AG04449 (cell line): ENCODE measurements at places on chromosomes 6 and 20.
A peak's percentile ranks its signal among the peaks of the same experiment; 100 is the strongest.

DNA sequence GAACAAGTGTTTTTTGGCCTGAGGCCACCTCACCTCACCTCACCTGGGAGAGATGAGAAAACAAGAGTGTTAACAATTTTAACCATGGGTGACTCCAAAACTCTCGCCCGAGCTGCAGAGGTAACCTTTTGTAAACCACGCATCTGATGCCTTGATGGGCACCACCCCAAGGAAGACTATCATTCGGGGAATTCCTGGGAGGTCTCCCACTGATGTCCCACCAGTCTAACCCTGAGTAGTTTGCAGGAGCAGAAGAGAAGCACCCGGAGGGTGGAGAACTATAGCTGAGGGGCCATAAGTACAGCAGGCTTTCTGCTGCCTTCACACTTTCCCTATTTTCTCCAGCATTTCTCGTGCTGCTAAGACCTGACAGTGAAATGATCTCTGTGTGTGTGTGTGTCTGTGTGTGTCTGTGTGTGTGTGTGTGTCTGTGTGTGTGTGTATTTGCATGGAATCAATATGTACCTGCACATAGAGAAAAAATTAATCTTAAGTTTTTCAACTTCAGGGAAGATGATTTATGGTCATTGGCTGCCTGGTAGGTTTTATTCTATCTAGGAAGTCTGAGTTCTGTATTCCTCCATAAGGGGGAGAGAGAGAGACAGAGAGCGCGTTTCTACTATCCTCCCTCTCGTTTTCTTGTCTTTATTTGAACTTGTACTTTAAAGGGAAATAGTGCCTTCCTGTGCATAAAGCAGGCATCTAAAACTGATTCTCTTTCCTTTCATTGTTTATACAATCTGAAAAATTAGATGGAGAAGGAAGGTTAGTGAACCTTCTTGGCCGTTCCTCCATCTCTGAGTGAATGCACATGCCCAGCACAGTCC, 75.8 kb downstream of the CAP2 start:
- DNase-seq = no peak

GRCh38 chr6:46097366-46097765, 32.4 kb upstream of the ENPP4 start:
- no peak for DNase-seq

DNA sequence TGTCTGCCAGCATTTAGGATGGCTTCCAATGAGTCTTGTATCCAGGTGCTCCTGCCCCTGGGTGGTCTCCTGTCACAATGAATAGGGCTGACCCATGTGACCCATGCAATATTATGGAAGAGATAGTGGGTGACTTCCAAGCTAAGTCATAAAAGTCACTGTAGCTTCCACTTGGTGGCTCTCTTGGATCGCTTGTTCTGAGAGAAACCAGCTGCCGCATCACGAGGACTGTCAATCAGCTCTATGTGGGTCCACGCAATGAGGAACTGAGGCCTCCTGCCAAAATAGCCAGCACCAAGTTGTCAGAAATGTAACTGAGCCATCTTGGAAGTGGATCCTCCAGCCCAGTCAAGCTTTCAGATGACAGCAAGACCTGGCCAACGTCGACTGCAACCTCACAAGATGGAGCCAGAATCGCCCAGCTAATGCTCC, 14.9 kb upstream of the MATN4 start:
- DNase-seq = no peak

DNA sequence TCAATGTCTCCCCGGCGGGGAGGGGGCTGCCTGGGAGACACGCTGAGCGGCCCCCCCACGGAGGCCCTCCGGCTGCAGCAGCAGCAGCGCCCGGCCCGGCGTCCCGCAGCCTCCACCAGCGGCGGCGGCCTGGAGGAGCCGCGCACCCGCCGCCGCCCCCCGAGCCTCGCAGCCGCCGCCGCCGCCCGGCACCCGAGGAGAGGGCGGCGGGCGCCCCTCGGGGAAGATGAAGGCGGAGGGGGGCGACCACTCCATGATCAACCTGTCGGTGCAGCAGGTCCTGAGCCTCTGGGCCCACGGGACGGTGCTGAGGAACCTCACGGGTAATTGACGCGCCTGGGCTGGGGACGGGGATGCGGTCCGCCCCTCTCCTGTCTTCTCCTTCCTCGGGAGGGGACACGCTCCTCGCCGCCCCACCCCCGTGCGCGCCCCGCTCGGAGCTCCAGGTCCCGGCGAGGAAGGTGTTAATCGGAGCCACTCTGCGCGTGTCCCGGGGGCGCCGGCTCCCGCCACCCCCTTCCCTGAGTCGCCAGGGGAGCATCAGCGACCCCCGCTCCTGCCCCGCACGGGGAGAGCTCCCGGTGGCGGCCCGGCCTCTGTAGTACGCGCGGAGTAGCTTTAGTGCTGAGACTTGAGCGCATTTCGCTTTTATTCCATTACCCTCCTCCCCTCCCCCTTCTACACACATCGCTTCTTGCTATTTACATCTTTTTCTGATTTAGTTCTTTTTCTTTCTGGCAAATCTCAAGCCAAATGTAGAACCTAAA, 686 bp downstream of the TMEM170B start:
- DNase-seq = no peak

DNA sequence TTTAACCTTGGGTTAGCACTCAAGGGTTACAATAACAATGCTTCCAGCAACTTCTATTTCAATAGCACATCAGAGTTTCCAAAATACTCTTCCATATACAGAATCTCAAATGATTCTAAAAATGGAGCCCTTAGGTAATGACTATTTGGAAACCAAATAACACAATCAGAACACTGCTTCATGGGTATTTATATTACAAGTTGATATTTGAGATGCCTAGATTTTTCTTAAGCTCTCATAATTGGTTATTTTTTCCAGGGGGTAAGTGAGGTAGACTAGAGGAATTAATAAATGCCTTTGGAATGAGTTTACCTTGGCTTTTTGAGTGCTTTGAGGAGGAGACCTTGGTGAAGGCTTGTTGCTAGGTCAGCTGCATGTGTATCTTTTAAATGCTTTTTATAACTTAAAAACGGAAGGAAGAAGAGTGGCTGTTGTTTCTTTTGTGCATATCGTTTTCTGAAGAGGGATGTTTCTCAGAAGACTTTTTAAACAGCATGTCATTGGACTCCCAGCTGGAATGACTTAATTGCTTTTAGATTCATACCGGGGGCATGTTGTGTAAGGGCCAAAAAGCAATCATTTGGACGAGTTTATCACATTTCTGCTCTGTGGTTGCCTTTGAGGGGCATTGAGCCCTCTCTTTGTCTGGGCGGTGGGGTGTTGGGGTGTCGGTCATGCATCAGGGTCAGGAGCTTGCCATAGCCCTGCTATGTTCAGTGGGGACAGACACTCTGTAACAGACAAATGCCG, 186.0 kb downstream of the DTNBP1 start:
- DNase-seq = no peak

- no peak for DNase-seq
These were observed 57.1 kb upstream of the GCM1 start for GRCh38 chr6:53205778-53206177.

- peak; percentile 52 for DNase-seq
These were observed 106.2 kb downstream of the UBE3D start for GRCh38 chr6:82959385-82959941.

DNA sequence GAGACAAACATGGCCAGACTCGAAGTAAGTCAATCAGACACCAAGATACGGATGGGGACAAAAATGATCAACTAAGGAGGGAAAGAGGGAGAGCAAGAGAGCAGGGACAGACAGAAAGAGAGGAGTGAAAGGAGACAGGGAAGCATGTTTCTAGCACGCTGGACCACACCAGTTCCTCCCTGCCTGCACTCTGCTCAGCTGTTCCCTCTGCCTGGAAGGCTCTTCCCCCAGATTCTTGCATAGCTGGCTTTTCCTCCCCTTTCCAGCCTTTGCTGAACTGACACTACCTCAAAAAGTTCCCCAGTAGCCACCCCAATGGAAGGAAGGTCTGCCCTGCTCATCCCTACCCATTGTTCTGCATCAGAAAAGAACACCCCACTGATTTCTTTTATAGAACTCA, 185.9 kb downstream of the MAFB start:
- DNase-seq = no peak

- DNase-seq = no peak
These were observed 14.9 kb downstream of the DYNLT1 start for GRCh38 chr6:158629367-158630221.

DNA sequence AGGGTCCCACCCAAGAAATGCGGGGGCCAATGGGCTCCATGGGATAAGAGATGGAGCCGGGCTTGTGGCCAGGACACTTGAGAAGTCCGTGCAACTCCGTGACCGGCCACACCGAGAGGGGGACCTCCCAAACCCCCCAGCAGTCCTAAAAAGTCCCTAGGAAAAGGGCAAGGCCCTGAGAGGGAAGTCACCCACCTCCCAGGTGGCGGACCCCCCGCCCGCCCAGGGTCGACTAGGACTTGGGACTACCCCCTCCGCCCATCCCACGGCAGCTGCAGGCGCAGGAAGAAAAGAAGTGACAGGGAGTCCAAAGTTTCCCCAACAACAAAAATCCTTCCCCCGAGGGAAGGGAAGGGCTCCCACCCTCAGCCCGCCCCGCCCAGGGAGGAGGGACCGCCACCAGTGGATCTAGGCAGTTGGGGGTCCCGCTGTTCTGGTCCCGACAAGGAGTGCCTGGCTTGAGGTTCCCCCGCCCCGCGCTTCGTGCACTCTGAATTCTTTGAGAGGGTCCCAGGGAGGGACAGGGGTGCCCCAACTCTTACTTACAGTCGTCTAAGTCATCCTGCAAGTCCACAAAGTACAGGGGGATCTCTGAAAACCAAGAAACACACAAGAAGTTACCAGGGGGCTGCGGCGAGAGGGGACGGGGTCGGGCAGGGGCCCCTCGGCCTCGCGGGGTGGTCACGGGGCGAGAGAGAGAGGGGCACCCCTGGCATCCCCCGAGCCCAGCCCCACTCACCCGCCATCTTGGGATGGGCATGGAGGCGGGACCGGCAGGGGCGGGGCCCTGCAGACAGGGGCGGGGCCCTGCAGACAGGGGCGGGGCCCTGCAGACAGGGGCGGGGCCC, 611 bp upstream of the RAB22A start:
- DNase-seq = no peak

DNA sequence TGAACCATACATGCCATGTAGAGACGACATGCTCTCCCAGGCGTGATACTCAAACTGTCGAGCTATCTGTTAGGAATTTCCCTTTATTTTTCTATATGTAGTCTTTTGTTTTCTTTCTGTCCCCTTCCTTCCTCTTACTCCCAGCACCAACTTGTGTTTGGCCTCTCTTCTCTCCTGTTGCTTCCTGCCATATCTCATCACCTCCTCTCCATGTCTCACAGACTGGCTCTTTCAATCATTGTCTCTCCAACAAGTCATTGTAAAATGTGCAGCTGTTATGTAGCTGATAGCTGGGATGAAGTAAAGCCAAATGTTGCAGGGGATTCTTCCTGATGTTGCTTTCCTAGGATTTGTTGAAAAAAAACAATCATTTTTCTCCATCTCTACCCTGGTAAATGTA, 234.5 kb downstream of the TMEM242 start:
- DNase-seq = no peak

DNA sequence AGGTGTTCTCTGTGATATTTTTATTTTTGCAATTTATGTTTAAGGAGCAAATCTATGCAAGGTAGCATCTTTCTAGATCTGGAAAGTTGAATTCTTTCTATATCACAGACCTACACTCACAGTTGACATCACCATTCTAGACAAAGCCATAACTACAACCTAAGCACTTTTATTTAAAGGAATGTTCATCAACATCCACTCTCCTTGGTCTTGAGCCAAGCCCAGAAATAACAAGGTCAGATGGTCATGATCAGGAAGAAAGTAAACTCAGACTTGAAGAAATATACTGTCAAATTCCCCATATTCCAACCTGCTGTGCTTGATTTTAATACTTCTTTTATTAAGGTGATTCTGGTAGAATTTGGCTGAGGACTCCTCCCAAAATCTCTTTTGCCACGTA, 32.2 kb downstream of the MMUT start:
- no peak for DNase-seq

- DNase-seq = no peak
These were observed 23.1 kb downstream of the ACOT13 start for GRCh38 chr6:24689964-24690363.

DNA sequence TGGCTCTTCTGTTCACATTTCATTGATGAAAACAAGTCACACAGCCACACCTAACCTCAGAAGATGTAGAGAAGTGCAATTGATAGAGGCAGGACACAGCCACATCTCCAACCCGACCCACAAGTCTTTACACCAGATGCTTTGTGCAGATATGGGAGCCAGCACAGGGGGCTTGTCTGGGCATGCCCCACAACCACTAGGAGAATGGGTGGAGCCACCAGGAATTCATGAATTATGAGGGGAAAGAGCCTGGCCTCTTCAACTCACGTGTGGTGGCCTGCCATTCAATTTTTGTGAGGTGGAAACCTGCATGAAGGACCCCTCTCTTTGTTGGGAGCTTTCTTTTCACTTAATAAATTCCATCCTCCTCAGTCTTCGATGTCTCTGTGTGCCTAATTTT, 79.1 kb downstream of the OGFRL1 start:
- DNase-seq = no peak

- no peak for DNase-seq
These were observed 80.1 kb downstream of the MRPL14 start for GRCh38 chr6:44047179-44047546.

- DNase-seq = no peak
These were observed 119.9 kb upstream of the TRAF3IP2 start for GRCh38 chr6:111725446-111726112.

GRCh38 chr20:47115694-47116093, 221.1 kb downstream of the EYA2 start:
- DNase-seq = no peak

DNA sequence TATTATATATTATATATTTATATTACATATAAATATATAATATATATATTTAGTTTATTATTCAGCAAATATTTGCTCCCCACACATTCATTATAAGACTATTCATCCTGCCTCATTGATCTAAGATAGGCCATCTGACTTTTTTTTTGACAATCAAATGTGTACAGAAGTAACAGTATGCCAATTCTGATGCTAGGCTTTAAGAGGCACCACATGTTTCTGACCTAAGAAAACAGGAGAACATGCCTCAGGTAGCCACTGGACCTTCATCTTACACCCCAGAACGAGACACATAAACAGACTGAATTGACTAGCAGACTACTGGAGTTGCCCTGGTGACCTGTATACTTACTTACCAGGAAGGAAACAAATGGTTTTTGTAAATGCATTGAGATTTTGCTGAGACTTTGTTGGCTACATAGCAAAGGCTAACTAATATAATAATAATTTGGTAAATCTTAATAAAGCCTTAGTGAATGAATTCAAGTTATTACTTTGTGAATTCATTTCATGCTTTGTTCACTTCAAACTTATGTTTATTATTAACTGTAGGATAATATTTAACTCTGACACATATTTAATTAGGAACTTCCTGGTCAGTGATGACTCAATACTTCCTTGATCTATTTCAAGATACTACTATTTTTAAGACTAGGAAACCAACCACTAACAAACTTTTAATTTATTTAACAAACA, 13.4 kb upstream of the MYO6 start:
- no peak for DNase-seq

- no peak for DNase-seq
These were observed 128.6 kb downstream of the F13A1 start for GRCh38 chr6:6191909-6192308.

DNA sequence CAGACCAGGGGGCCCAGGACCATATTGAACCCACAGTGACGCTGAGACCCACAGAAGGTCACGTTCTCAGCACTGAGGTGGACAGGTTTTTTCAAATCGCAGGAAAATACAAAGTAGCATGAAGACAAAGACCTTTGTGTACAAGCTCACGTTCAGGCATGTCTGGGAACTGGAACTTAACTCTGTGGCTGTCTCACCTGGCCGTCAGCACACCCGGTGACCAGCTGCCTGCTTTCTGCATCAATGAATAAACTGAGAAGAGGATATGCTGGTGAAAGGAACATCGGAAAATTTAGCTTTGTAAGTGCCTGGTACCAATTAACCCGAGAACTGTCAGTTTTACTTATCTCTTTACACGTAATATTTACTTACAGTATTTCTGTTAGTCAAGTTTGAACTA, 36.5 kb downstream of the WDR27 start:
- DNase-seq = no peak
